ENCODE measurements at places on chromosomes 16 and 17.

DNA sequence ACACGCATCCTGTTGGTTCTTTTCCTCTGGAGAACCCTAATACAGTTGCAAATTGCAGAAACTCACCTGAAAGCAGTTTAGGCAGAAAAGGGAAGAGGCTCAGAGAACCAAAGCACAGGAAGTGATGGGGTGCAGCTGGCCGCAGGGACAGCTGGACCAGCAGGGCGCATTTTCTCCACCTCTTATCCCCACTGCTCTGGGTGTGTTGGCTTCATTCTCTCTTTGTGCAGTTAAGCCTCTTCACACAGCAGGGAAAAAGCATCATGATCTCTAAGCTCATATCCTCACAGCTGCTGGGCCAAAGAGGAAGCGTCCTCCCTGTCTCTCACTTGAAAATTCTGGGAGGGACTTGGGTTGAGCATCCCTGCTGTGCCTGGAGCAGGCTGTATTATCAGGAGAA lies 20.0 kb upstream of the LRRC75A start:
- DNase-seq, result no peak

DNA sequence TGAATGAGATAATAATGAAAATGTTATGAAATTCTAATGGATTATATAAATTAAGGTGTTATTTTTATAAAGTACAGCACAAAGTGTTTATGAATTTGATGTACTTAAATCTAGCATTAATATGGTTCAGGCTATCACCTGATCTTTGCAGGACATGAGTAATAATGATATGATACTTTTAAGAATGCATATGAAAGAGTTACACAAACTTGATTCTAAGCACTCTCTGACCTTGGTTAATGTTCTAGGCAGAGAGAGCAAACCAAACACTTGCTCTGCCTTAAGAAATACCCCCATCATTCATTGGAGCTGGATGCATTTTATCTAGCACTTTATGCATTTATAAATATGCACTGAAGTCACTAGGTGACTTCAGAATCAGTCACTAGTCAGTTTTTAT lies 942.2 kb upstream of the CDH8 start:
- no peak for DNase-seq

DNA sequence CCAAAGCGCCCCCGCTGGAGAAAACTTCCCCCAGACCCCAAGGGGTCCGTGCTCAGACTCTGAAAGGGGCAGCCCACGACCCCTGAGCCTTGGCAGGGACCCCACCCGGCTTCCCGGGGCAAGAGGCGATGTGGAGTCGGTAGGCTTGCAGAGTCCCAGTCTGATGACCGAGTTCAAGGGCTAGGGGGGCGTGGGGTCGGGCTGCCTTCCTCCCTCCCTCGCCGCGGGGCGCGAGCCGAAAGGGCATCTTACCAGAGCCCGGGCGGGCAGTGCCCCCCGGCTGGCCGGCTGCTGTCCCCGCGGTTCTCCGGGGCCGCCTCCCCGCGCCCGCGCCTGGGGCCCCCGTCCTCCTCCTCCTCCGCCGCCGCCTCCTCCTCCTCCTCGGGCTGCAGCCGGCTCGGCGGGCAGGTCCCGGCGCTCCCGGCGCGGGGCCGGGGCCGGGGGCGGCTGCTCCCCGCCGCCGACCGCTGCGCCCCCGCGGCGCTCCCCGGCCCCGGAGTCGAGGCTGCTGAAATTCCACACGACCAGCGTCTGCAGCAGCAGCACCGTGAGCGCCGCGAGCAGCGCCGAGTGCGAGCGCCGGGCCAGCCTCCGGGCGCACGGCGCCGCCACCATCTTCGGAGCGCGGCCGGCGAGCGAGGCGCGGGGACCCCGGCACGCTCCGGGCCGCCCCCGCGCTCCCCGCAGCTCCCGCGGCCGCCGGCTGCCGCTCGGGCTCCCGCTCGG lies 415 bp downstream of the XYLT1 start:
- DNase-seq, result no peak

- DNase-seq, result peak; percentile 30
These were observed 37.2 kb upstream of the ADGRG1 start for GRCh38 chr16:57591086-57591869.

GRCh38 chr16:50910736-50911100 lies 168.8 kb downstream of the CYLD start:
- DNase-seq, result no peak

All from stimulated activated CD8-positive, alpha-beta memory T cell treated with anti-CD3 and anti-CD28 coated beads, Interleukin-15, amount 100 ng/mL, for 4 hours (primary cell).